Glutamatergic neuron (in vitro differentiated cells): ENCODE measurements at places on chromosomes 3 and 15. TPM values are rescaled to one million over a fixed set of nuclear protein-coding genes. Genes with fewer than 3 reads are reported as not detected.

GRCh38 chr3:185270262-185270955, 16.6 kb upstream of the EHHADH start:
- peaks cover 14% of the 10 kb centered on the region for H3K4me1 ChIP-seq
- H3K27me3 ChIP-seq, result no peaks in the 10 kb centered on the region
- no peaks in the 10 kb centered on the region for H3K36me3 ChIP-seq
- H3K4me3 ChIP-seq, result peak overlapping the region; percentile 26
- H3K27ac ChIP-seq, result peak overlapping the region; percentile 90
- DNase-seq, result peak; percentile 61

- H3K27me3 ChIP-seq, result no peaks in the 10 kb centered on the region
- H3K4me1 ChIP-seq, result no peaks in the 10 kb centered on the region
- H3K4me3 ChIP-seq, result no peak overlapping the region
- DNase-seq, result no peak
Measured at GRCh38 chr3:29538610-29538958, 257.7 kb downstream of the RBMS3 start.

- H3K4me1 ChIP-seq, result no peaks in the 10 kb centered on the region
- peaks cover 2% of the 10 kb centered on the region for H3K27me3 ChIP-seq
- no peak overlapping the region for H3K27ac ChIP-seq
- H3K36me3 ChIP-seq, result no peaks in the 10 kb centered on the region
- DNase-seq, result no peak
- no peak overlapping the region for H3K4me3 ChIP-seq
Measured at GRCh38 chr3:60652829-60653228, 598.4 kb downstream of the FHIT start.

DNA sequence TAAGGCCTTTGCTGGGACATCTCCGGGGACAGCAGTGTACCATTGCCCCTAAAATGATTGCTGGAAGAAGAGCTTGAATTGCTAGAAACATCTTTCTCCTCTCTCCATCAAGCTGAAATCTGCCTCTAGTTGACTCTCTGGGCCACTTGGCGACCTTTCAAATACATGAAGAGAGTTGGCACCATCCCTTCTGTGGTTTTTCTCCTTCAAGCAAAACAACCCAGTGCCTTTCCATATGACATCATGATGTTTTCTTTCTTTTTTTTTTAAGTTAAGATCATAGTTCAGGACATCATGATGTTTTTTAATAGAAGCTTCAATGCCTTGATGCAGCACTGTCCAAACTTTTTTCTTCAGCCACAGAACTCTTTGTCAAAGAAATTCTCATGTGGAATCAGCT, 144.0 kb upstream of the PTPRG start:
- no peaks in the 10 kb centered on the region for H3K4me1 ChIP-seq
- no peak overlapping the region for H3K27ac ChIP-seq

The FEM1B gene
- total RNA-seq, result 69.6 TPM

- peak; percentile 92 for DNase-seq
- H3K36me3 ChIP-seq, result peaks cover 6% of the 10 kb centered on the region
- no peaks in the 10 kb centered on the region for H3K27me3 ChIP-seq
- peak within 1 kb of the TSS; percentile 86 for H3K27ac ChIP-seq
Measured at GRCh38 chr3:42772670-42773408, at the start of gene CCDC13. CCDC13 (minus strand) TSS chr3:42773253; CDS start chr3:42758345, 14,908 bp downstream.

DNA sequence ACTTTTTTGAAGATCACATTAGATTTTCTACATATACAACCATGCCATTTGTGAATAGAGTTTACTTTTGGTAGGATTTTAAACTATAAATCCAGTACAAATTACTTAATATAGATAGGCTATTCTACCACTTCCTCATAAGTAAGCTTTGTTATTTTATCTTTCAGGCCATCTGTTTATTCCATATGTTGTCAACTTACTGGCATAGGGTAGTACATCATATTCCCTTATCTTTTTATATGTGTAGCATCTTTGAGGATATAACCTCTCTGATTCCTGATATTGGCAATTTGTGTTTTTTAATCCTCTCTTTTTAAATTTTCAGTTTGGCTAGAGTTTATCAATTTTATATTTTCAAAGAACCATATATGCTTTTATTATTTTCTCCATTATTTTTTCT, 515.4 kb downstream of the DIPK2A start:
- no peak for DNase-seq
- H3K27ac ChIP-seq, result no peak overlapping the region
- no peaks in the 10 kb centered on the region for H3K27me3 ChIP-seq
- H3K36me3 ChIP-seq, result no peaks in the 10 kb centered on the region
- peaks cover 2% of the 10 kb centered on the region for H3K4me1 ChIP-seq

DNA sequence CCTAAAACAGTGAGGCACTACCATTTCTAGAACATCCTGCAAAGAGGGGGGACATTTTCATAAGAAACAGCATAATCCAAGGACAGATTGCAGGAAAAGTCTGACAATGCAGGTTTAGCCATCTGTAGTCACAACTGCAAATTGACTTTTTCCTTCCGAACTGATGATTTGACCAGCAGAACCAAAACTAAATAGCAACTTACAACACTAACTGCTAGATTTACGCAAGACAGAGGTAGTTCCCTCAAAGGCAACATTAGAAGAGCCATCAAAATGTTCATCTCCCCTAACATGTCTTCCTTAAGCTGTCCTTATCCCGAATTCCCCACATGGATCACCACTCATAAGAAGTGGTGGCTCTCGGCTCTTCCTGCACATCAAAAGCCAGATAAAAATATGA, 129.6 kb downstream of the GADL1 start:
- no peaks in the 10 kb centered on the region for H3K4me1 ChIP-seq
- no peaks in the 10 kb centered on the region for H3K36me3 ChIP-seq
- H3K27me3 ChIP-seq, result peaks cover 3% of the 10 kb centered on the region
- no peak for DNase-seq

DNA sequence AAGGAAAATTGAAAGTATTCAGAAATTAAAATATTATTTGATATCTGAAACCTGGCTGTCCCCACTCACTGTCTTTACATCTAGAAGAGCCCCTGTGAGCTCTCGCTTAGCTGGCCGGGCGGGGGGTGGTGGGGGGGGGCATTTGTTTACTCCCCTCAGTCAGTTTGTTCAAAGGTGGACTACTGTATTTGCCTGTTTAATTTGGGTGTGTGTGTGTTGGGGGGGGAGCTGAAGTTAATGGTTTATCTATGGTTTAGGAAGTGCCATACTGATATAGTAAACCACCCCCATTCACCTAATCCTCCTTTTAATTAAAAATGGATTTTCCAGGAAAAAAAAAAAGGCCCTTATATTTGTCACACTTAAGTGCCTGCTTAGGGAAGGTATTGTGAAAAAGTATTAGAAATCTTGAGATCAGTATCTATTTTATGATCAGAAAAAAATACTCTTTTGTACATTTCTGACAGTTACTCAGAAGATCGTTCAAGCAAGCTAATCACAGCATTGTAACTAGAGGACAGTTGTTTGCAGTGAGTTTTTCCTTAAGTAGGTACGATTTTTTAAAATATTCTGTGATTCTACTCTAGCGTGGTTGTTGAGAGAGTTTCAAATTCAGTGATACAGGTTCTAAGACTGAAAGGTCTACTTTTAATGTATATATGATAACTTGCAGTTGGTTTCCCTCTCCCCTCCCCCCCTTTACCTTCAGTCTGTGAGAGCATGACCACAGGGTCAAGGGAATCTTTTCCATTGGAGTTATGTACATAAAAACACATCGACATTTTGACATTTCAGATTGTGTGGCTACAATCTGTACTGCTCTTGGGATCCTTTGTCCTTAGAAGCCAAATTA, 8.5 kb downstream of the NR2F2 start:
- H3K4me3 ChIP-seq, result no peak overlapping the region
- H3K4me1 ChIP-seq, result peaks cover 3% of the 10 kb centered on the region
- DNase-seq, result no peak

DNA sequence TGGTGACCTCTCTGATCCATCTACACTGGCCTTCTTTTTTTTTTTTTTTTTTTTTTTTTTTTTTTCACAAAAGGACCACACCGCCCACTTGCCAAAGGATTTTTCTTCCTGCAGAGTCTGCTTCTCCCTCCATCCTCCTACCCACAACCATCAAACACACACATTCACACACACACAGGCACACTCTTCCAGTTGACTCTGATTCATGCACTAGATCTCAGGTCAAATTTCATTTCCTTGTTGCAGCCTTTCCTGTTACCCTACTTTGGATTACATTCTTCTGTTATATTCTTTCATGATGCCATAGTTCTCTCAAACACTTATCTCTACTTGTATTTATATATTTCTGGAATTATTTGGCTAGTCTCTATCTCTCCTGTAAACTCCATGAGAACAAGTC, 133.9 kb downstream of the STAC start:
- H3K4me3 ChIP-seq, result no peak overlapping the region
- no peaks in the 10 kb centered on the region for H3K27me3 ChIP-seq
- H3K36me3 ChIP-seq, result no peaks in the 10 kb centered on the region
- no peak for DNase-seq

DNA sequence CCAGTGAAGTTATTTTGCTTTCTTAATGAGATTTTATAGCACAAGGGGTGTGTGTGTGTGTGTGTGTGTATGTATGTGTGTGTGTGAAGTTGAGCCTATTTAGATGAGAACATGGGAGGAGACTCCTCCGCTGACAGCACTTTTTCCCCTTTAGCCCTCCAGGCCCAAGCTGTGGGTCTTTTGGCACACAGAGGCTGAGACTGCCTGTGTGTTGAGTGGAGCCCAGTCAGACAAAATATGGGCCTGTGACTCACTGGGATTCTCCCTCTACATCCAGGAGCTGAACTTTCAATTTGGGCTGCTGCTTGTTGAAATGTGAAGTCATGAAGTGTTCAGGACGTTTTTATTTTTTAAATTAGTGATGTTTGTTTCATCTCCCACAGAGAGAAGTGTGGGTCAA, 108.0 kb downstream of the MFSD1 start:
- H3K27ac ChIP-seq, result no peak overlapping the region
- no peaks in the 10 kb centered on the region for H3K36me3 ChIP-seq
- no peak overlapping the region for H3K4me3 ChIP-seq
- H3K27me3 ChIP-seq, result no peaks in the 10 kb centered on the region
- H3K4me1 ChIP-seq, result no peaks in the 10 kb centered on the region

The CKMT1A gene
- total RNA-seq, result 15.7 TPM

GRCh38 chr3:154169796-154170110, 48.6 kb downstream of the ARHGEF26 start:
- no peak for DNase-seq
- no peaks in the 10 kb centered on the region for H3K4me1 ChIP-seq
- no peak overlapping the region for H3K27ac ChIP-seq
- no peak overlapping the region for H3K4me3 ChIP-seq
- no peaks in the 10 kb centered on the region for H3K36me3 ChIP-seq

GRCh38 chr3:87361956-87362355, 85.6 kb upstream of the POU1F1 start:
- H3K4me1 ChIP-seq, result no peaks in the 10 kb centered on the region
- no peak for DNase-seq
- no peak overlapping the region for H3K27ac ChIP-seq
- no peaks in the 10 kb centered on the region for H3K27me3 ChIP-seq
- no peaks in the 10 kb centered on the region for H3K36me3 ChIP-seq
- no peak overlapping the region for H3K4me3 ChIP-seq

DNA sequence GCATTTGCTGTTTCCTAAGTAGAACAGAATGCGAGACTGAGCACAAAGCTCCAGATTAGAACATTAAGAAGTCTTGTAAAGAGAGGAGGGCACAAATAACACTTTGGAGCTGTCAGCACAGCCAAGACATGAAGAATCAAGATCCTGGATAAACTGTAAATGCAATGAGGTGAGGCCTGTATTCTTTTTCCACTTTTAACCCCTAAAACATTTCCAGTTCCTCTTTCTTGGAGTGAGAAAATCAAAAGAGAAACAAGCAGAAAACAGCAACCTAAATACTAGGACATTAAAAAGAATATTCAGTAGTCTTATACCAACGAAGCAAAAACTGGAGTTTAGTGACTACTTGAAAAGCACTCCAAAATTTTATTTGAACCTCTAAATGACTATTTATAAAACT, 204.3 kb downstream of the ZBTB20 start:
- H3K27me3 ChIP-seq, result no peaks in the 10 kb centered on the region
- no peaks in the 10 kb centered on the region for H3K36me3 ChIP-seq
- DNase-seq, result no peak
- H3K4me1 ChIP-seq, result no peaks in the 10 kb centered on the region
